Myocyte (in vitro differentiated cells): ENCODE measurements at places on chromosomes 1 and 21.

- no peak for DNase-seq
Measured at GRCh38 chr1:107804134-107804533, 160.8 kb downstream of the VAV3 start.

- peak; percentile 33 for DNase-seq
Measured at GRCh38 chr1:6801966-6802365, 16.7 kb downstream of the CAMTA1 start.

- DNase-seq = no peak
Measured at GRCh38 chr1:52328615-52329014, 37.4 kb downstream of the CC2D1B start.

- no peak for DNase-seq
Measured at GRCh38 chr1:154502744-154503115, 518 bp upstream of the SHE start.

DNA sequence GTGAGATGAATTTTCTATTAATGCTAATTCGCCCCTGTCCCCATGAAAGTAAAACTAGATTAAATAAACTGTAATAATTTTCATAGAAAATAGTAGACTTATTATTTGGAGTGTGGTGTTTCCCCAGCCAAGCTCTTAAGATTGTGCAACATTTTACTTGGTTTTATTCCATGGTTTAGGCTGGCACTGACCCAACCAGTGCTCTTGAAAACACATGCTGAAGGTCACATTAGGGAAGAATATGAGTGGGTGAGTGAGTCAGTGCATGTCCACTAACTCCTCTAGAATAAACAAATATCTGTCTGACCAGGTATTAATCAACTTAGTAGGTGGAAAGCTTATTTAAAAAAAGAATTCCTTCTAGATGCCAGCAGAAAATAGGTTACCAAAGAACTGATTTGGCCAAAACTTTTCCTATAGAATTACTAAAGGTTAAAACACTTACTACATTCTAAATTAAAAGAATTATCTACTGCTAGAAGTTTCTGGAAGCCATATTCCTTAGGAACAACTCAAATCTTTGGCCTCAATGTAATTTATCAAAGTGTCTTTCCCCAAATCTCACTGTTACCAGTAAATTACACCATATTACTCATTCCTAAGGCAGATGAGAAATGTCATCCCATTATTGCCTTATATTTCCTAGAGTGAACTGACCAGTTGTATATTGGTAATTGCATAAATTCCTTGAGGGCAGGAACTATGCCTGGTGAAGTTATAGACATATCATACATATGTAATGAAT lies 89.7 kb upstream of the RGS1 start:
- peak; percentile 95 for DNase-seq

GRCh38 chr1:227072991-227073390 lies 132.9 kb downstream of the COQ8A start:
- no peak for DNase-seq

DNA sequence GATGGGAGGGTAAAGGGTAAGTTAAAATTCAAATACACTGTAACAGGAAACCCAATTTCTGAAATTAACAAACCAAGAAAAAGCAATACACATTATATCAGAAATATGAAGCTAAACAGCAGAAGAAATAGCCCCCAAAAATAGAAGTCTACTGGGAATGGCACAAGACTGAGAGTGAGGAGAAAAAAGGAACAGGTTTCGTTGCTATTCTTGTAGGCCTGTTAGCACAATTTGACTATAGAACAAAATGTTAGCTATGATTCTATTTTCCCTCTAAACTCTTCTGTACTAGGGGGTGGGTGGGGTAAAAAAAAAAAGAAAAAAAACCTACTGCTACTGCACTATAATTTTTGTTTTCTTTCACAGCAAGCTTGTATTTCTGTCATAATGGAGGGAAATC lies 12.5 kb downstream of the RBBP5 start:
- DNase-seq = no peak

- DNase-seq = no peak
Measured at GRCh38 chr1:50135716-50136115, 27.0 kb downstream of the ELAVL4 start.

DNA sequence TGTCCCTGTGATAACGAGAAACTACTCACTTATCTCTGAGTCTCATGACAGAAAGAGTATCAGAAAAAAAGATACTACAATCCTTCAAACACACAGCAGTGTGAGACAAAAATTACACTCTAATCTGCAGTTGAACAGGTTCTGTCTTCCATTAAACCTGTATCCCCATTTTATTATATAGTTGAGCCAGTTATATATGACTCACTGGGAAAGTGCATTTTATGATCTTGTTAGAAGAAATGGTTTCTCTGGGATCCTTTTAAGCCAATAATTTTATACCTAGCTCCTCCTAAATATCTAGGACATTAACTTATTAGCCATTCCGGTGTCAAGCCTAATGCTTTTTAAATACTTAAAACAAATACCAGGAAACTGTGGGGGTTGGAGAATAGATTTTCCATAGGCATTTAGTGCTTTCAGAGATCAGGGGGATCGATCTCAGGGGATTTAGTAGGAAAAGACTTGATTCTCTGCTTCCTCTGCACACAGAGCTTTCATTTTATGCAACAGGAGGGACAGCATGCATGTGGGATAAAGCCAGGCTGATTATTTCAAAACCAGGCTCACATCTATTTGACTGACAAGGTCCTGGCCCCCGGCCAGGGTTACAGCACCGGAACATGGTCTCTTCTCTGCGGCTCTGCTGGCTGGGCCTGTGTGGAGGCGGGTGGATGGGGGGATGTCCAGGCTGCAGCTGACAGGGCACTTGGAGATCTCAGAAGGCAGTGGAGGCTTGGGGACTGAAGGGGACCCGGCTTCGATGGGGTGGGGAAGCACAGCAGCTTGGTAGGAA lies 310.6 kb downstream of the DISC1 start:
- DNase-seq = peak; percentile 50

- DNase-seq = no peak
Measured at GRCh38 chr1:220956501-220957232, 77.4 kb downstream of the HLX start.

GRCh38 chr1:14726606-14727005 lies 128.1 kb downstream of the KAZN start:
- no peak for DNase-seq

DNA sequence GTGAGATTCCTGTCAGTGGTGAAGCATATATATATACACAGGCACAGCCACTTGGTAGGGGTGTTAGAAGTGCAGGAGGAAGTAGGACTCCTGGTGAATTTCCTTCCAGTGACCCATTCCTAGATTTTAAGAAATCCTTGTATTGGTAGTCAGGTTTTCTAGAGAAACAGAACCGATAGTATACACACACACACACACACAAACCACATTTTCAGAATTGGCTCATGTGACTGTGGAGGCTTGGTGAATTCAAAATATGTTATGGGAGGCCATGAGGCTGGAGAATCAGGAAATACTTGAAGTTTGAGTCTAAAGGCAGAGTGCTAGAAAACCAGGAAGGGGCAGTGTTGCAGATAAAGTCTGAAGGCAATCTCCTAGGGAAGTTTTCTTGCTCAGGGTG lies 114.2 kb downstream of the FCRL5 start:
- DNase-seq = no peak

DNA sequence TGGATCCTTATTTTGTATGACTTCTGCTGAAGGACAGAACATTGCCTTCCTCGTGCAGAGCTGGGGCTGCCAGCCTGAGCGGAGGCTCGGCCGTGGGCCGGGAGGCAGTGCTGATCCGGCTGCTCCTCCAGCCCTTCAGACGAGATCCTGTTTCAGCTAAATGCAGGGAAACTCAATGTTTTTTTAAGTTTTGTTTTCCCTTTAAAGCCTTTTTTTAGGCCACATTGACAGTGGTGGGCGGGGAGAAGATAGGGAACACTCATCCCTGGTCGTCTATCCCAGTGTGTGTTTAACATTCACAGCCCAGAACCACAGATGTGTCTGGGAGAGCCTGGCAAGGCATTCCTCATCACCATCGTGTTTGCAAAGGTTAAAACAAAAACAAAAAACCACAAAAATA lies 27.5 kb upstream of the KDM4A start:
- DNase-seq = peak; percentile 68

GRCh38 chr21:29557200-29557599 lies 258.5 kb downstream of the BACH1 start:
- DNase-seq = no peak

GRCh38 chr1:40306296-40306695 lies 10.8 kb downstream of the COL9A2 start:
- DNase-seq = no peak

DNA sequence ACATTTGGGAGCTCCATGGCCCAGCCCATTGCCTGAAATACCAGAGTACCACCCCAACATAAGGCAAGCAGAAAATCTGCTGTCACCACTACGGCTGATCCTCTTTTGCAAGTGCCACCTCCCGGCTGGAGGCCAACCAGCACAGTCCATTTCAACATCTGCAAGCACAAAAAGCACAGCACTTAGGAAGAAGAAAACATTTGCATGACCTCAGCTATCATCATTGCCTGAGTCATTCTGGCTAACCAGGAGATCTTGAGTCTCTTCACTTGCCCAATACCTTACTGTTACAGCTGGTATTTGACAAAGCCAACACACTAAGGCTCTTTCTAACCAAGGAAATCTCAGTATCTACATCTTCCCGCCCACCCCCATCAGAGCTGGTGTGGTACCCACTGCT lies 55.9 kb downstream of the NEK7 start:
- no peak for DNase-seq

DNA sequence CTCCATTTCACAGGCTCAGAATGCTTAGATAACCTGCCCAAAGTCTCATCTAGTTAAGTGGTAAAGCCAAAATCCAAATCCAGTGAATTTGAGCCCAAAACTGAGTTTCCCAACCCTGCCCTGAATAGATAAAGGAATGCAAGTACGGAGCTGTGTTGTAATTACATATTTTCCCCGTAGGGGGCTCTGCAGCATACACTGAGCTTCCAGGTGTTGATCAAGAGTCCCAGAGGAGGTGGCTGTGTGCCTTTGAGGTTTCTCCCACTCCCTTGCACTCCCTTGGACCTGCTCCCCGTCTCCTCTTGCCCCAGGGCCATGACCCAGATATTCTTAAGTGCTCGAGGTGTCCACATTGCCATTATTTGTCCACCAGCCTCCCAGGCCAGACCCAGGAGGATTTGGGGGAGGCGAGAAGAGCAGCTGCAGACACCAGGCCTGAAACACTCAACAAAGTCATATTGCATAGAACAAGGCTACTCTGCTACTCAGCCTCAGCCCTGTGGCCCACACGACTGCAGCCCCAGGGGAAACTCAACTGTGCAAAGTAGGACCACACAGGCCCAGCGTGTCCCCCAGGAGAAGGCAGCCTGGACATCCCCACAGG lies 18.4 kb upstream of the LY9 start:
- DNase-seq = no peak

DNA sequence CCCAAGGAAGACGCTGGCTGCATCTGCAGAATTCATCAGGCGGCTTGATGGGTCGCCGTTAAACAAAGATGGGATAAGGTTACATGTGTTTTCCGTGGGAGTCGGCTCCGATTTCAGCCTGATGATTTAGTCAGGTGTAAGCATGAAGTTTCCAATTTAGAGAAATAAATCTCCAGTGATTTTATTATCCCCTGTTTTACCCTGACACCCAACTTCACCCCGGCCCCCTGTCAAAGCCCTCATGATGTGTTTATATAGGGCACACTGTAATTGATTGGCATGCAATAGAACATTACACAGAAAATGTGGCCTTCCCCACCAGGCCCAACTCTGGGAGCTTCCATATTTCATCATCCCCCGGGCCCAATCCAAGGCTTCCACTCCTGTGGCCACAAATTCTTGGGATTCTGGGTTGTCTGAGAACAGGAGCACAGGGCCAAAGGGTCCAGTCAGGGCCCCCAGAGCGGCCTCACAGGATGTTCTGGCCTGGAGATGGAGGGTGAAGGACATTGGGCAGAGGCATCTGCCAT lies 72.5 kb downstream of the FOXD2 start:
- DNase-seq = no peak

DNA sequence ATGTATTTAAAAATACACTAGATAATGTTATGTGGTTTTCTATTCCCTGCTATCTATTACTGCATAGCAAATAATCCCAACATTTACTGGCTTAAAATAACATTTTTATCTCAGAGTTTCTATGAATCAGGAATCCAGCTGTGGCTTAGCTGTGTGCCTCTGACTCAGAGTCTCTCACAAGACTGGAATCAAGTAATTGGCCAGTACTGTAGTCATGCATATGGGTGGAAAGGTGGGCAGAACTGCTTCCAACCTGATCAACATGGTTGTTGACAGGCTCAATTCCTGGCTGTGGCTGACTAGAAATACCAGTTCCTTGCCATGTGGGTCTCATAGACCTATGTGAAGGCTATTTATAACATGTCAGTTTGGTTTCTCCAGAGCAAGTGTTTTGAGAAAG lies 131.8 kb downstream of the PDE4B start:
- DNase-seq = peak; percentile 63

GRCh38 chr1:2344121-2344681 lies 47.2 kb downstream of the MORN1 start:
- DNase-seq = no peak

GRCh38 chr1:98049370-98050135 lies 128.7 kb upstream of the DPYD start:
- peak; percentile 45 for DNase-seq

DNA sequence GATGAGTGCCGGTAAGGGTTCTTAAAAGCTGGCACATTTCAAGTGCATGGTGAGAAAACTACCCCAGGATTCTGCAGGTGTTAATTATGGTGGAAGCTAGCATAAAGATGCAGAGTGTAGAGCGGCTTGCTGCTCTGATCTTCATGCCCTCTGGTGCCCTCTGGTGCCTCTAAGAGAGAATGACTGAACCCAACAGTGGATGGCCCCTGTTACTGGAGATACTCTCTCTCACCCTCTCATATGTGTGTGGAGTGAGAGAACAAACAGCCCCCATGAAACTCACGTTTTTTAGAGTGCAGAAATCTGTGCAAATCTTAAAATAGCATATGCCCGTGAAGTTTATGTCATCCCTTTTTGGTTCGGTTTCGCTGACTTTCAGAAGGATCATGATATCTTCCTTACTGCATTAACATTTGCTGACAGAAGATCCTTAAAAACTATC lies 90.0 kb downstream of the GRIK1 start:
- DNase-seq = peak; percentile 72

DNA sequence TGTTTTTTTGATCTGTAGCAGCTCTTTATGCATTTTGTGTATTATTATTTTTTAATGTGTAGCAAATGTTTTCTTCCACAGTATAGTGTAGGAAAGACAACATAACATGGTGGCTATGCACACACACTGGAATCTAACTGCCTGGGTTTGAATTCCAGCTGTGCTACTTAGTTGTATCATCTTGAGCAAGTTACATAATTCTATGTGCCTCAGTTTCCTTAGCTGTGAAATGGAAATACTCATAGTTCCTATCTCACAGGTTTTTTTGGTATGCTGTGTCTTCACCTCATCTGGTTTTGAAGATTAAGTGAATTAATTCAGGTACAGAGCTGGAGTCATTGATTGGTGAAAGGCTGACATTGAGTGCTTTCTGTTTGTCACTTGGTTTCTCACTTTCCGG lies 1.2 kb upstream of the IARS2 start:
- DNase-seq = no peak

- no peak for DNase-seq
Measured at GRCh38 chr1:222301652-222302051, 246.3 kb downstream of the HHIPL2 start.
